Stimulated activated CD4-positive, alpha-beta T cell treated with anti-CD3 and anti-CD28 coated beads, TNF-alpha, amount 100 ng/mL, for 4 hours (primary cell): ENCODE measurements at places on chromosomes 6 and 20.

- DNase-seq = no peak
Measured at GRCh38 chr6:149910721-149911151, 12.2 kb downstream of the RAET1G start.

DNA sequence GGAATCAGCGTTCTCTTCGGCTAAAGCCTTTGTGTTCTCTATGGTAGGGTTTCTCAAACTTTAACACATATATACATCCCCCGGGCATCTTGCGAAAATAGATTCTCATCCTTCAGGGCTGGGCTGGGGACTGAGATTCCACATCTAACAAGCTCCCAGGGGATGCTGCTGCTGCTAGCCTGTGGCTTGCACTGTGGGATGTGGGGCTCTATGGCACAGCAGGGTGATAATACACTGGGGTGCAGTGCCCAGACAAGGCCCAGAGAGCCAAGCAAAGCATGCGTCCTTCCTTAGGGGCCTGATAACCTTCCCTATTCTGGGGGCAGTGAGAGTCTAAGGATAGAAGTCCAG lies 102.0 kb downstream of the LAMP5 start:
- no peak for DNase-seq

DNA sequence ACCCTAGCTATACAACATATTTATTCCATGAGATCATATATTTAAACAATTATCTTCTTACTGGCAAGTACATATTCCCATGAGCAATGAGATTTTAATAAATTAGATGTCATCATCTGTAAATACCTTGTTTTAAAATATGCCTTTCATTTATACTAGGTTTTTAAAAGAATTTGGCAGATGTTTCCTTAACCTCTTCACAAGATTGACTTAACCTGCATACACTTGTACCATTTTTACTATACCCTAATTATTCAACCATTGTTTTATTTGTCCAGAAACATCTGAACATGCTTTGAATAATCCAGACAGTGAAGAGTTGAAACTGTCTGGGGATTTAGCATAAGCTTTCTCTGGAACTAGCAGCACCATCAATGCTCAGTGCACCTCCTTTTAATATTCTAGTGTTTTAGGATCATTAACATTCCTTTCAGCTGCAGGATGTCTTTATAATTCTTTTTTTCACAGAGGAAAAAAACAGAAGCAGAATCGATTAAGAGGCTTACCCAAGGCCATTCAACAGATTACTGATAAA lies 188.0 kb upstream of the TENT5A start:
- DNase-seq = no peak

GRCh38 chr20:37878835-37879599 lies 23.9 kb upstream of the VSTM2L start:
- no peak for DNase-seq

GRCh38 chr6:44388887-44389286 lies 1.4 kb downstream of the CDC5L start:
- no peak for DNase-seq

DNA sequence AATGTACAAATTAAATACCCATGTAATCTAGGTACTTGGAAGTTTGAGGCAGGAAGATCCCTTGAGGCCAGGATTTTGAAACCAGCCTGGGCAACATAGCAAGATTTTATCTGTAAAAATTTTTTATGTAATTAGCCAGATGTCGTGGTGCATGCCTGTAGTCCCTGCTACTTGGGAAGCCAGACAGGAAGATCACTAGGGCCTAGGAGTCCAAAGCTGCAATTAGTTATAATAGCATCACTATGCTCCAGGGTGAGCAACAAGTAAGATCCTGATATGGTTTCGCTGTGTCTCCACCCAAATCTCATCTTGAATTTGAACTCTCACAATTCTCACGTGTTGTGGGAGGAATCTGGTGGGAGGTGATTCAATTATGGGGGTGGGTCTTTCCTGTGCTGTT lies 535.8 kb downstream of the TENT5A start:
- no peak for DNase-seq

DNA sequence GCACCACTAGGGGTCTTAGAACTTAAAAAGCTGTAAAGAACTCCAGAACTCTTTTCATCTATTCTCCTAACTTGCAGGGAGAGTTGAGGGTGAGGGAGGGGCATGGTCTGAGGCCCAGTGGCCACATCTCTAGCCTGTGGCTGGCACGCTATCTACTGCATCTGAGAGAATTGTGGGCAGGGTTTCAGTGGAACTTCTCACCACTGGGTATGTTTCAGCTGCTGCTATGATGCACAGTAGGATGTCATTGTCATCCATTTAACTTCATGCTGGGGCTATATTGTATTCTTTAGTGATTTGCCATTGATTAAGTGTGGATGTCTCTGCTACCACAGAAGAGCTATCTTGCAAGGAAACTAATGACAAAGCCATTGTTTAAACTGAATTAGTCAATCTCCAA lies 4.5 kb downstream of the TMEM14A start:
- DNase-seq = no peak

- DNase-seq = no peak
Measured at GRCh38 chr6:148307405-148307804, 35.2 kb upstream of the SASH1 start.

GRCh38 chr20:9160331-9160730 lies 91.4 kb downstream of the PLCB4 start:
- DNase-seq = no peak

DNA sequence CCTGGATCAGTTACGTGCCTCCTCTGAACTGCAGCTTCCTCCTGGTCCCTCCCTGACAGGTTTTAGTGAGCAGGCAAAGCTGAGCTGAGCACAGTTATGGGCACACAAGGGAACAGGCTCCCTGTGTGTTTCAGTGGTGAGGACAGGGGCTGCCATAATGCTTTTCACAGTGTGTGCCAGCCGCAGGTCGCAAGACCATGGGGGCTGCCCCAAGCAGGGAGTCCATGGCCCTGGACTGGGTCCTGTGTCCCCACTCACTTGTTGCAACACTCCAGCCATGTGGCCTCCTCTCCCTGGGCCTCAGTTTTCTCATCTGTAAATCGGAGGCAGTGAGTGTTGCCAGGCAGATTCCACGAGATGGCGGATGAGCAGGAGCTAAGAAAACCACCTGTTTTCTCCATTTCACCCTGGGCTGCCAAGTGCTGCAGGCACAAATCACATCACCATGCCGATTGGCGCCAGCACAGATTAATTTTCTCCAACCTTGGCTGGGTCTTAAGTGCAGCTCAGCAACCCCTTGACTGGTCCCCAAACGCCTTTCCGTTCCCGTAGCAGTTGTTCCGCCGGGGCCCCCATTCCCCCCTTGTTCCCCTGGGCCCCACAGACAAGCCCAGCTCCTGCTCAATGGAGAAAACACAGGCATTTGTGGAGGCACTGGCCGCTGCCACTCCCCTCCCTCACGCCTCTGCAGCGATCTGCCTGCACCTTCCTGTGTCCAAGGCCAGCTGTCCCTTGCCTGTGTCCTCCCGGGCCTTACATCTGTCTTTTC lies 57.1 kb upstream of the NNAT start:
- DNase-seq = no peak

DNA sequence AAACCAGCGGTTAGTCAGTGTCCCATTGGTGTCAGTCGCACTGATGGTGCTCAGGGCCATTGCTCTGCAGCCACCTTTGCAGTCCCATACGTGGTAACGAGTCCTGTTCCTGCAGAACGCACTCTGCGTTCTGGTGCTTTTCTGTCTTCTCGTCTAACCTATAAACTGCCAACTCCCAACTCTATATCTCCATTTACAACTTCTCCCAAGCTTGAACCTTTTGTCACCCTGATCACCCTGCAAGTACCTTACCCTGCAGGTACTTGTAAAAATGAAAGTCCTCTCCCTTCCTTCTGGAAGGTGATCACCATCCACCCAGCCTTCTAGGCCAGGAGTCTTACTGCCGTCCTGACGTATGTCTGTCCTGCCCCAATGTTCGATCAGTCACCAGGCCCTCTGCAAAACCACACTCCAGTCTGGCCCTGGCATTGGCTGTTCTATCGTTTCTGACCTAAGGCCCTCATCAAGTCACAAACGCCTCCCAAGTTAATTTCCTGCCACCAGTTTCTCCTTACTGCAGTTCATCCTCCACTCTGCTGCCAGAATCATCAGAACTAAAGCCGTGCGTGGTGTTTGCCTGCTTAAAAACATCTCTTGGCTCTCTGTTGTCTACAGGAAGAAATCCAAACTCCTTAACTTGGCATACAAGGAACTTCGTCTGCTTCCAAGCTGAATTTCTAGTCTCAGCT lies 7.9 kb downstream of the RREB1 start:
- DNase-seq = no peak

GRCh38 chr20:53848304-53848703 lies 222.1 kb downstream of the BCAS1 start:
- DNase-seq = no peak

- no peak for DNase-seq
Measured at GRCh38 chr20:2694008-2694471, 1.5 kb downstream of the EBF4 start.

DNA sequence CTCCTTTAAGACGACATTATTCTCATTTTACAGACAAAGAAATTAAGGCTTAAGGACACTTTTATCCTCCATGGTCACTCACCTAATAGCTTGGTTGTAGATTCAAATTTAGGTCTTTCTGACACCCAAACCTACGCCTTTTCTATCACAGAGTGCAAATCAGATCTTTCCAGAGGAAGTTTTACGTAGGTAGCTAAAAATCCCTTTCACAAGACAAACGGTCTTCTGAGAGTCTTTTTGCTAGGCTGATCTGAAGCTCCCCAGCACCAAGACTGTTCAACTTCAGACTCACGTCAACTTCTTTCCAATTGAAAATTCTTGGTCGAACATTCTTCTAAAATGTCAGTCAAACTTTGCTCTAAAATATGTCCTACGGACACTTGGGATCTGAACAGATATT lies 46.5 kb downstream of the BLOC1S5 start:
- DNase-seq = no peak

DNA sequence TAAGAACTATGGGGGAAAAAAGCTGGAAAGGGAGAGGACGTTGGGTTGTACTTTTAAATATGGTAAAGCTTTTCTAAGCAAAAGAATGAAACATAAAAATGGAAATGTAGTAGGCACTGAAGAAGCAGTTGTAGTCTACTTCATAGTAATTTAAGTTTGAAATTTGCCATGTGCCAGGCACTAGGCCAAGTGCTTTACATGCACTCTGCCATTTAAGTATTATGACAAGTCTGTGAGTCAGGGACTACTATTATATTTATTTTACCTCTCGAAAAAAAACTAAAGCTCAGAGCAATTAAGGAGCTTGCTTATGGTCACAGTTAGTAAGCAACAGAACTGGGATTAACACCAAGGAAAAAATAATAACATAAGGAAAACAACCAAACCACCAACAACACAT lies 257.8 kb downstream of the GMDS start:
- no peak for DNase-seq

DNA sequence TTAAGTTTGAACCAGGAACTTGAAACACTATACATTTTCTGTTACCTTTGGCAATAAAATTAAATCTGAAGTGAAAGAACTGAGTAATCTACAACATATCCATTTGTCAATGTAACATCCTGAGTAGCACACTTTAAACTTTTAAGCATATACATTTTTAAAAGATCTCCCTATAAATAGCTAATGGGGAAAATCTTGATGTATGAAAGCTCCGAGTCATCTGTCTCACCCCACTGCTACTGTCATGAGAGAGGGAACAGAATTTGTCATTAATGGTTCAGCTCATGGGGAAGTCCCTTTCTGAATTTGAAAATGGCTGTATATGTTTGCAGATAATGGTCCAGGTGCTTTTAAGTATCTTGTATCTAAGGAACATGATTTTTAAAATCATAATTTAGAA lies 55.2 kb upstream of the NOX3 start:
- DNase-seq = no peak

DNA sequence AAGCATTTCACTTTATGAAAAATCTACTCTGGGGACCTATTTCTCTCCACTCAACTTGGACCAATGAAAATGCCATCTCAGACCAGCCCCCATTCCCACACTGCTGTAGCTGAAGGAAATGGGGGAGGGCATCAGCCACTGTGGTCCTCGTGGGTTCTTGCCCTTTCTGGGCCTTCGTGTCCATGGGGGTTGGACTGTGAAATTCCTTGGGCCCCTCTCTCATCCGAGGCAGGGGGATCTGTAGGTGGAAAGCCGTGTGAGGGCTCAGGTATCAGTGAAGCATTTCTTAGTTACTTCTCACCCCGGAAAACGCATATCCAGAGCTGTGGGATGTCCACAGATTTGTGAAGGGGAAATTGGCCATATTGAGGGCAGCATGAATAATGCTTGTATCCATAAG lies 147.9 kb downstream of the CDC5L start:
- DNase-seq = no peak

GRCh38 chr20:7571101-7571500 lies 369.2 kb downstream of the HAO1 start:
- no peak for DNase-seq

DNA sequence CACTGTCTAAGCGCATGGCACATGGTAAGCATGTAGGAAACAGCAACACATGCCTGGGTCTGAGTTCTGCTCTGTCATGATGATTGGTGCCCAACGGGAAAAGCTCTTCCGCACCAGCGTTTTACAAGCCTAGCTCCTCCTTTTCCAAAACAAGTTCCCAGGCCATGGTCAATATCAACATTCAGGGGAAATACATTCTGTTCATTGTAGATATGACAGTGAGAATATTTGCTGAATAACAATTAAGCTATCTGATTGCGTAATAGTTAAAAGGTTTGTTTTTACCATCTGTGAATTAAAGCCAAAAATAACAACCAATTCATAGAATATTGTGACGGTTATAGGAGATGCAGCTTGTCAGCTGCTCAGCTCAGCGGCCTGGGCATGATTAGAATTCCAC lies 404.3 kb upstream of the SLC35B3 start:
- DNase-seq = no peak

DNA sequence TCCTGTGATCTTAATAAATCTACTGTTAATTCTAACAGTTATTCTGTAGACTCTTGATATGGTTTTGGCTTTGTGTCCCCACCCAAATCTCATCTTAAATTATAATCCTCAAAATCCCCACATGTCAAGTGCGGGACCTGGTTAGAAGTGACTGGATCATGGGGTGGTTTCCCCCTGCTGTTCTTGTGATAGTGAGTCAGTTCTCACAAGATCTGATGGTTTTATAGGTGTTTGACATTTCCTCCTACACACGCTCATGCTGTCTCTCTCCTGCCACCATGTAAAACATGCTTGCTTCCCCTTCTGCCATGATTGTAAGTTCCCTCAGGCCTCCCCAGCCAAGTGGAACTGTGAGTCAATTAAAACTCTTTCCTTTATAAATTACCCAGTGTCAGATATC lies 10.5 kb upstream of the EPB41L2 start:
- DNase-seq = no peak

DNA sequence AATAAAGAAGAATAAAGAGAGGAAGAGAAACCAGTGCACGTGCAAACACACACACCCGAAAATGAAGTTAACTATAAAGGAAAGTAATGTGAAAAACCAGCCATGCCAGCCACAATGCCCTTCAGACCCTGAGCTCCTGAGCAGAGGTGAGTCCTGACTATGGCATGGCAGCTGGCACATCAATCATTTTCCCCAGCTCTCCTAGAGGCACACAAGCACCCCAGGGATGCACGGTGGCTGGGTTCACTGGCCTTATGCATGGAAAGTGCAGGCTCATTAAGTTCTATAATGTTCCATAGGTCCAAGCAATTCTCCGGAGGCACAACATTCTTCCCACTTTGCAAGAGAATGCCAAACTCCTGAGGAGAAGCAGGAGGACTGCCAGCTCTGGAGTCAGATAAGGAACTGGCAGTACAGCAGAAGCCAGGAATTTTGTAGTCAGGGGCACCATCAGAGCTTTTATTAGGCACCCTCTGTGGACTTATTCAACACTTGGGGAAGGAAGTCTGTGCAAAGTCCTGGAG lies 175.0 kb upstream of the PRDM1 start:
- no peak for DNase-seq
